ENCODE measurements at places on chromosomes 11 and 22. TPM values are rescaled to one million over a fixed set of nuclear protein-coding genes. Genes with fewer than 3 reads are reported as not detected.
A peak's percentile ranks its signal among the peaks of the same experiment; 100 is the strongest.

GRCh38 chr22:43985532-43985931 is 30.3 kb downstream of the SAMM50 start:
- DNase-seq = no peak

KCNK4 gene
- total RNA-seq = not detected

GRCh38 chr11:95923728-95924413 is at the start of gene MTMR2:
MTMR2 (minus strand) TSS chr11:95924107; CDS start chr11:95923954, 153 bp downstream.
- DNase-seq = peak; percentile 61

GRCh38 chr11:58999291-58999680 is 60.0 kb downstream of the GLYATL1 start:
- DNase-seq = no peak

- peak; percentile 89 for DNase-seq
These were observed 34.0 kb upstream of the FBXO3 start for GRCh38 chr11:33808228-33808828.

PKDREJ gene
- total RNA-seq = not detected

DNA sequence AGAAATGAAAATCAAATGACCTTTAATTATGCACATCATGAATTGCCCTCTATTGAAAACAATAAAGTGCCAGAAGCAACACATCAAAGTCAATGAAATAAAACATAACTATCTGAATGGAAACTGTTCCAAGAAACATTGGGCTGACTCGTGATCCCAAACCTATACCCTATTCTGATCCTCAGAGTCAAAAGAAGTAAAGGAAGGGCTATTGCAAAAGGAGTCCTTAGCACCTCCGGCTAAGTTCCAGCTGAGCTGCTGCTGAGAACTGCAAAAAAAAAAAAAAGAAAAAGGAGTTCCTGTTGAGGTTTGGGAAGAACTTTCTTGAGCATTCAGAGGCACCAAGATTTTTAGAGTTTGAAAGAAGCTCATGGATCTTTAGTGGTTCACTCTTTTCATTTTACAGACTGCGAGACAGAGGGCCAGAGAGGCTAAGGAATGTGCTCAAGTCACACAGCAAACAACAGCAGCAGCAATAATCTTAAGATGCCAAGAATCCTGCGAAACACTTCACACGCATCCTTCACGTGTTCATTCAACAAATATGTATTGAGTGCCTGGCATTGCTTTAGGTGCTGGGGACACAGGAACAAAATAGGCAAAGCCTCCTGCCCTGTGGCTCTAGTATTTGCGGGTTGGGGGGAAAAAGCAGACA is 841 bp upstream of the TMPRSS13 start:
- no peak for DNase-seq

- peak; percentile 59 for DNase-seq
These were observed 1.7 kb downstream of the CYB5R2 start for GRCh38 chr11:7671347-7672215.

DNA sequence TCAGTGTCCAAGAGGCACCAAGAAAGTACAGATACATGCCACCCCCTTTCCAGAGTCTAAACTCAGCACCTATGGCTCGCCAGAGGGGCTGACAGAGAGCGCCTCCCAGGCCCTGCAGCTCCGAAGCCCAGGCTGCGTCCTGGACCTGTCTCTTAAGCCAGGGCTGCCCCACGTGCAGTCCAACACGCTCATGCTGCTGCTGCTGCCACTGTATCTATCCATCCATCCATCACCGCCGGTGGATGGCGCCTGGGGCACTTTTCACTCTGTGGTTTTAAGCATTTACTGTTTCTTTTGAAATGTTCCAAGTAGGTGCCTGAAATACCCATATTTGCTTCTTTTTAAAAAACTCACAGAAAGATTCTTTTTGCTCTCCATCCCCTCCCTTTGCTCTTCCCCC is 41.8 kb downstream of the MACROD1 start:
- no peak for DNase-seq

DNA sequence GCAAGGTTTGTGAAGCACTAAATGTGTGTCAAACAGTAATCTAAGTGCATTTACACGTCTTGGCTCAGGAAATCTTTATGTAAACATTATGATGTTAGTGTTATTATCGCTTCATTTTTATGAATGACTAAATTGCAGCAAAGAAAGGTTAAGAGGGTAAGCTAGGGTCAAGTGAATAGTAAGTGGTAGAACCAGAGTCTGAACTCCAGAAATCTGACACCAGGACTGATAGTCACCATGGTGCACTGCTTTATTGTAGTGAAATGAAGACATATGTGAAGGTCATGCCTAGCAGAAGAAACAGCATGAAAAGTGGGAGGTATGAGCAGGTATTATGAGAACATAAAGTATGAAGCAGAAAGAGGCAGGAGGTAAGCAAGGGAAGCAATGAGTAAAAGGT is 368.7 kb upstream of the TENM4 start:
- DNase-seq = no peak

CHKB gene
- total RNA-seq = 83.2 TPM

DNA sequence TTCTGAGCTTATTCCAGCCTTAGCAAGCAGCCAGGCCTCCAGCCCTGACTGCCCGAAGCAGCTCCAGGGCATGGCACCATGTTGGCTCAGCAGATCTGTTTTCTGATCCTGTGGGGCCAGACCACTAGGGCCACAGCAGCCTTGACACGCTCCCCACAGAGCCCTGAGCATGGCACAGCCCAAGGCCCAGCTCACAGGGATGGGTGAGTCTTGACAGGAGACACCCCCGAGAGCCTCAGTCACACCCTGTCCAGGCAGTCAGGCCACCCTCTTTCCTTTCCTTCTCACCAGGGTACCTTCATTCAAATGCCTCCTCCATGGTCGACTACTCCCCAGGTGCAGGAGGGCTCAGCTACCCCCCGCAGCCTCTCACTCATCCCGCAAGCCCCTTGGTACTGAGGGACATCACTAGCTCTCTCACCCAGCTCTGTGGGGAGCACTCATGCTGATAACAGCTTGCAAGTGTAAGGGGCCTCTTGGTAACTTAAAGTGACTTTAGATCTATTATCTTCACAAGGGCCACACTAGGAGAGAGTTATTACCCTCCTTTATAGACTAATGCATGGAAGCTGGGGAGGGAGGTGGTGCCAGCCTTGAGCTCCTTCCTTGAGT is 3.9 kb upstream of the CDC42BPG start:
- DNase-seq = no peak

KREMEN1 gene
- 2.1 TPM for total RNA-seq

WBP2NL gene
- total RNA-seq = 3.7 TPM

- DNase-seq = no peak
These were observed 46.2 kb downstream of the FAM168A start for GRCh38 chr11:73551677-73552076.

DNA sequence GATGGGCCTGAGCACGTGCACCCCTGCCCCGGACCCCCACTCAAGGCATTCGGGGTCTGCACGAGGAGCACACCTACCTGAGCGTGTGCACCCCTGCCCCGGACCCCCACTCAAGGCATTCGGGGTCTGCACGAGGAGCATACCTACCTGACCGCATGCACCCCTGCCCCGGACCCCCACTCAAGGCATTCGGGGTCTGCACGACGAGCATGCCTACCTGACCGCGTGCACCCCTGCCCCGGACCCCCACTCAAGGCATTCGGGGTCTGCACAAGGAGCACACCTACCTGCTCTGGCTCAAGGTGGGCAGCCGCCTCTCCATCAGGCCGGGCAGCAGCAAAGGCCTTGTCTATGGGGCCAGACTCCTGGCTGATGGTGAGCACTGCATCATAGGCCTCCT is 48.7 kb upstream of the LRRC32 start:
- DNase-seq = no peak

TSGA10IP gene
- not detected for total RNA-seq

CCDC73 gene
- total RNA-seq = 0.07 TPM

- DNase-seq = no peak
These were observed 14.6 kb downstream of the MRGPRD start for GRCh38 chr11:68965901-68966853.

DNA sequence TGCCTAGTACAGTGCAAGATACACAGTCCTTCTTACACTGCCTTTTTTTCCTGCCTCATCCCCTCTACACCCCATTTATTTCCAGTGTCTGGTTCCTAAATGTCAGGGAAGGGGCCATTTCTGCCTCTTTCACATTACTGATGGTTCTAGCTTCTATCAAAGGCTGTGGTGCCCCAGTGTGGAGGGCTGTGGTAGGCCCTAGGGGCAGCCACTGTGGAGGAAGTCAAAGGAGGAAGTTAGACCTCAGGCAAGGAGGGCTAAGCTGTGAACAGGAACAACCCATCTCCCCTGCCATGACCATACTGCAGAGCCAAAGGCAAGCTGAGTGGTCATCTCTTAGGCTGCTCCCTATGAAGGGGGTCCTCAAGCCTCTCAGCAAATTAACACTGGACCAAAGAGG is 81.9 kb upstream of the CRTAM start:
- DNase-seq = no peak

- DNase-seq = peak; percentile 47
These were observed 35.6 kb downstream of the AMPD3 start for GRCh38 chr11:10490398-10491241.

GRCh38 chr11:110230377-110230776 is 66.0 kb downstream of the RDX start:
- DNase-seq = no peak

PDGFB gene
- 12.1 TPM for total RNA-seq

DNA sequence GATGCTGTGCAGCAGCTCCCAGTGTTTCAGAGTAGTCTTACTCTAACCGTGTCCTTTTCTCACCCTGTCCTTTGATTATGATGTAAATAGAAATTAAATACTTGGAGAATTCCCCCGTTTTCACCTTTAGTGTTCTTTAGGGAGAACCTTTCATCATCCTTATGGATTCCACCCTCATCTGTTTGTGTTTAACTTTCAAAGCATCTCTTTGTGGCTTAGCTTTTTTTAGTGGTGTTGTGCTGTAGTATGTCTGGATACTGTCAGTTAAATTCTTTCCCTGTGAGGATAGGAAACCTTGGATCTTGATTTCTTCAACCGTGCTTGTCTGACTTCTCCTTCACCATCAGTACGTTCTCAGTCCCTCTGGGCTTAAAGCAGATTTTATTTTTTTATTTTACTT is 48.5 kb downstream of the PPP6R3 start:
- DNase-seq = no peak

MOGAT2 gene
- not detected for total RNA-seq

DNA sequence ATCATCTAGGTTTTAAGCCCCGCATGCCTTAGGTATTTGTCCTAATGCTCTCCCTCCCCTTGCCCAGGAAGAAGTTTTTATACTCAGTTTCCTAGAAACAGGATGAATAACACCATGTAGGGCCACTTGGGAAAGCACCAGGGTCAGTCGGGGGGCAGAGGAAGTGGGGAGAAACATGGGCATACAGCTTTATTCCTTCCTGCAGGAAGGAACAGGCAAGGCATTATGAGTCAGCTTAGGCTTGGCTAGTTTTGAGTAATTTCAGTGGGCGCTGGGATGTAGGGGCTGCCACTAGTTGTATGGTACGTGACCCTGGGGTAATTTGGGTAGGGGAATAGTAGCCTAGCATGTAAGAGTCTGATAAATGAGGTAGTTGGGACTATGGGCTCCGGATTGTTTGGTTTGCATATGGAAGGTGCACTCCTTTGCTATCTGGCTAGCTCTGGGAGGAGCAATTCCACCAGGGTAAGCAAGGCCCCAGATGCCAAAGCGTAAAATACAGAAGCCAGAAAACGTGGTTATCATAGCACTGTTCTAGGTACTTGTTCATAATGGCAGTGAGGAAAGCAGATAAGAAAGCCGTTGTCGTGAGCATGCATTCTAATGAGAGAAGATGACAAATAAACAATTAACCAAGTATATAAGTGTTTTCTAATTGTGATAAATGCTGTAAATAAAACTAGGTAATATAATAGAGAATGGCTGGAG is 24.8 kb downstream of the ACER3 start:
- peak; percentile 62 for DNase-seq

GRCh38 chr11:110187731-110188130 is 94.5 kb downstream of the ZC3H12C start:
- DNase-seq = no peak

HBD gene
- total RNA-seq = not detected

PLAAT2 gene
- 9.5 TPM for total RNA-seq

OR52E8 gene
- not detected for total RNA-seq

DNA sequence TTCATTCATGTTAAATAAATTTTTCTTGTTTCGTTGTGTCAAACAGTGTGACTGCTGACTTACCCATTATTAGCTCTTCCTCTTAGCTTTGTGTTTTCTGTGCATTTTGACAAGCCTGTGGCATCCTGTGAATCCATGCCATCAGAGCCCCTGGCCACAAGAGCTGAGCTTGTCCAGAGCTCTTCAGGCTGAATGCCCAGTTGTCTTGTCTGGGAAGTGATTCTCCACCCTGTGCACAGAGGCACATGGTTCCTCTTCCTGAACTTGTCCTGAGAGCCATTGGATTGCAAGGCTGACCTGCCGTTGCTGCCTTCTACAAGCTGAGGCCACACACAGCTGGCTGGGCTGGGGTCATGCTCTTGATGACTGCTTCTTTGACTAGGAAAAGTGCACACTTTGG is 64.1 kb downstream of the PPP6R3 start:
- DNase-seq = no peak

GRCh38 chr11:63811522-63811921 is 1.7 kb upstream of the SPINDOC start:
- no peak for DNase-seq

DNA sequence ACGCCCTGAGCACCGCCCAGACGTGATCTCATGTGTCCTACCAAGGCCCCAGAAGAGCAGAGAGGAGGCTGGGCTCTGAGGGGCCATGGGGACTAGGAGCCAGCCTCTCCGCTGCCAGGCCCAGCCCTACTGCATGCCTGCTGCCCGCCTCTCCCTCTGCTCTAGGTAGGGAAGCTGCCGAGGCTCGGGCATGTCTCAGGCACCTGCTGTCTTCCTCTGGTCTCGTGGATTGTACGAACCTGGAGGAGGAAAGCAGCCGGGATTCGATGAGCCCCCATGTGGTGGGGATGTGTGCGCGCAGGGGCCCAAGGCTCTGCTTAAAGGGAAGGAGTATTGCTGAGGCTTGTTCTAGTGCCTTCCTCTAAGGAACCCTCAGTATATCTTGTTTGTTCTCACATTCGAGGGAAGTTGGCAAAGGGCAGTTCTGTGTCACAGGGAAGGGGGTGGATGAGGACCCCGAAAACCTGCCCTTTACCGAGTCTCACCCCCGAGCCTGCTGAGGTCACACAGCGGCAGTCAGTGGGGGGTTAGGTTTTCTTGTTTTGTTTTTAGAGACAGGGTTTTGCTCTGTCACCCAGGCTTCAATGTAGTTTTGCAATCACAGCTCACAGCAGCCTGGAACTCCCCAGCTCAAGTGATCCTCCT is 21.2 kb downstream of the DAGLA start:
- DNase-seq = peak; percentile 54

CTSD gene
- 685 TPM for total RNA-seq

- DNase-seq = no peak
These were observed 155.2 kb downstream of the DCDC1 start for GRCh38 chr11:31214372-31214771.

DNA sequence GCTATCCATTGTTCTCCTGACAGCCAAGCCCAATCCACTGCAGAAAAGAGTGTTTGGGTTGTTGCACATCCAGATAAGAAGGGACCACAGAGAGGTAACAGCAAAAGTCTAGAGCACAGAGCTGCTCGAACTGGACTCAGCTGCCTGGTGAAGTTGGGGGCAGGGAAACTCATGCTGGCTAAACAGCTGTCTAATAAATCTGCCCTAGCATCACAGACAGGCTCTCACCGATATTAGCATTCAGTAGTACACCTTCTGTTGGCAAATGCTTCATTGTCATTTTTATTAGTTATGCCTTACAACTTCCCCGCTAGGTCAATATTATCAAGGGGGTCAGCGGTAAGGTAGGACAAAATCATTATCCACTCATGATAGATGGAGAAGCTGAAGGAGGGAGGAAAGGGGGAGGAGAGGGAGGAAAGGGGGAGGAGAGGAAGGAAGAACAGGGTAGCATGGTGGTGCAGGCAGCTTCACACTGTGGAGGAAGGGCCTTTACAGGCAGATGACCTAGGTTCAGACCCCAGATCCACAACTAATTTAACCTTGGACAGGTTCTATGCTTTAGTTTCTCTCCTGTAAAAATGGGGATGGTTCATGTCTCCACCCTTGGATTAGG is 102.7 kb downstream of the LARGE1 start:
- DNase-seq = no peak

Measured in Calu3 (cell line).